ENCODE measurements at places on chromosomes 6 and 20.
A peak's percentile ranks its signal among the peaks of the same experiment; 100 is the strongest.

DNA sequence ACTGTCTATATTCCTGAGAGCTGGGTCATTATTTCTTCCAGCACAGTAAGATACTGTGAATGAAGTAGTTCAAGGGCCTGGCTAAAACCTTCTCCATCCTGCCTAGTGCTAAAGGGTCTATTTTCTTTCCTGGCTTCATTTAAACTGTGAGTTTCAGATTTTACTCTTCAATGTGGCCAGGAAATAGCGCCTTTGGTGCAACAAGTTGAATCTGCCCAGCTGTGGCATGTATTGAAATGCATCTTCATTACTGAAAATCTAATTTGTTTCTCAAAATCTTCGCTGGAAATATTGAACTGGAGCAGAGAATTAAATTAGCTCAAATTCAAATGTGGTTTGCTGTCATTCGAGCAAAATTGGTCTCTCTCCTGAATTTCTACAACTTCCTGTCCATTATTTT, 114.6 kb upstream of the KCNG1 start:
- ATAC-seq, result no peak

DNA sequence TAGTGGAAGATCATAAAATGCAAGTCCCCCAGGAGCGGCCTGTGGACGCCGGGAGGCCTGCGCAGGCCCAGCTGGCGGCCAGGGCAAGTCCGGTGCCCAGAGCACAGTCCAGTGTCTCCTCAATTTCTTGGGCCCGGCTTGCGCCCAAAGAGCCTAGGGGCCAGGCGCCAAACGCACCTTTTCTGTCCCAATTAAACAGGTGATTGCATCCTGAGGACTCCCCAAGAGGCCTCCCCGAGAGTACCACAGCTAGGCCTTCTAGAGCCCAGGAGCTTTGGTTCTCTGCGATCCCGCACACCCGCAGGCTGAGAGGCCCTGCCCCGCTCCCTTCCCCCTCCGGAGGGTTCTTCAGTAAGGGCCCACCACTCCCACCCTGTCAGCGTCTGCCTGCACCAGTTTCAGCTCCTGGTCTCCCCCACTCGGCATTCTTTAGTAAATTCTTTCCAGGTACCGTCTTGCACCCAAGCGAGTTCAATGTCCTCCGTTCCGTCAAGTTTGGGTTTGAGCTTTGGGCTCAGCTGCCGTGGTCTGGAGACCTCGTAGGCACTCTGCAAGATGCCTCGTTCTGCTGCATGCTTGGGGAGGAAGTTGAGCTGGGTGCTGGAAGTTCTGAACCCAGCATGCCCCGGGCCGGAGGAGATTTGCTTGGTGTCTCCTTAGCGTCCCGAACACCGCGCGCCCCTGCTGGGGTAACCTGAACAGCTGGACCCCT, 3.9 kb upstream of the NKX2-2 start:
- no peak for ATAC-seq

- ATAC-seq, result no peak
Observed at GRCh38 chr6:79269877-79270276, 35.4 kb upstream of the HMGN3 start.

DNA sequence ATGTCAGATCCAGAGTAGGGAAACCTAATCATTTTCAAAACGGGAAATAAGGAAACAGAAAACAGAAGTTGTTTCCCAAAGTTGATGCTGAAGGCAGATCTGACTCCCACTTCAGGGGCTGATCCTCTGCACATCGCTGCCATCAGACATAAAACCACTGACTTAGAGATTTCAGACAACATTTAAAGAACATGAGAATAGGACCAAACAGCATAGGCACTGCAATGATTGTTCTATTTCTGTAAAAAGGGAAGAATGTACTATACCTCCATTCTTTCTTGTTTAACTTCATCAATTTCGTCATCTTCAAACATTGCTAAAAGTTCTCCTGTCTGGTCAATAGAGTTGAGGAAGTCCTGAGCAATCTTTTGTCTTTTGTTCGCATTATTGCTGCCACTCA, 324.7 kb upstream of the RUNX2 start:
- ATAC-seq, result no peak

- ATAC-seq, result no peak
Observed at GRCh38 chr6:11762794-11763459, 15.7 kb downstream of the ADTRP start.

DNA sequence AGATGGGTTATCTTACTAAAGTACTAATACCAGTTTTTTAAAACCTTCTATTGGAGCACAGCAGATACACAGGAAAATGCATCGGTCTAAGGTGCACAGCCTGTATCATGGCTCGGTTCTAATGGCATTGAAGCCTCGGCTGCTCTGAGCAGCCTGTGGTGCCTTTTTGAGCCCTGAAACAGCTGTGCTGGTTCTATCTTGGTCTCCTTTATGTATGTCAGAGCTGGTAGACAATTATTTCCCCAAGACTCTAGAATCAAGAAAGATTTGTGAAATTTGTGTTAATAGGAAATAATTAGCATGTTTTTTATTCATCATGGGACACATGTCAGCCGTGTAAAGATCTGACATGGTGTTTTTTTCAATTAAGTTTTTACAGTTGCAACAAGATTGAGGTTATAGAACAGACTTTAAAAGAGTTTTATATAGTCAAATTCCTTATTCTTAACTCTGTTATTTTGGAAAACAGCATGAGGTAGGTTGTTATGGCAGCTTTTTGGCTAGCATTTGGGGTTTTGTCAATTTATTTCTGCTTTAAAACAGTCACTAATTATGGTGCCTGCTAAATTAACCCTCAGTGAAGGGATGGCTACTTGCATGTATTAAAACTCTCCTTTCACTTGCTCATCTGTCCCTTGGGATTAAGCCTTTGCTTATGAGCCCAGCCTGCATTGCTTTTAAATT, 40.3 kb upstream of the C20orf144 start:
- no peak for ATAC-seq

GRCh38 chr6:28353981-28354676, 4.4 kb downstream of the ZKSCAN3 start:
- no peak for ATAC-seq

DNA sequence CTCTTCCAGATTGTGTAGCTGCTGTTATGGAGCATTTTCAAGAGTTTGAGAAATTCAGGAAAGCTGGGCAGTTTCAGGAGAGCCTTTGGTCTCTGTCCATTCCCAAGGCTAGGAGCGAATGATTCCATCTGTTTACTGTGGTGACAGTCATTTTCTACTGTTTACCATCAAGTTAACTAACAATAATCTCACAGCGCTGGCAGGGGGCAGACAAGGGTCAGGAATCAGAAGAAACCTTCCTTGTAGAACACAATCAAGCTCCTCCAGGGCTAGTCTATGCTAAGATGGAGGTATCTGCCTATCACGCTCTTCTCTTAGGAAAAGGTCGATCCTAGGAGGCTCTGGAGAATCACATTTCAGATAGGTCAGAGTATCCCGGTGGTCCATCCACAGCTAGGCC, 293.9 kb downstream of the KIF16B start:
- ATAC-seq, result no peak

DNA sequence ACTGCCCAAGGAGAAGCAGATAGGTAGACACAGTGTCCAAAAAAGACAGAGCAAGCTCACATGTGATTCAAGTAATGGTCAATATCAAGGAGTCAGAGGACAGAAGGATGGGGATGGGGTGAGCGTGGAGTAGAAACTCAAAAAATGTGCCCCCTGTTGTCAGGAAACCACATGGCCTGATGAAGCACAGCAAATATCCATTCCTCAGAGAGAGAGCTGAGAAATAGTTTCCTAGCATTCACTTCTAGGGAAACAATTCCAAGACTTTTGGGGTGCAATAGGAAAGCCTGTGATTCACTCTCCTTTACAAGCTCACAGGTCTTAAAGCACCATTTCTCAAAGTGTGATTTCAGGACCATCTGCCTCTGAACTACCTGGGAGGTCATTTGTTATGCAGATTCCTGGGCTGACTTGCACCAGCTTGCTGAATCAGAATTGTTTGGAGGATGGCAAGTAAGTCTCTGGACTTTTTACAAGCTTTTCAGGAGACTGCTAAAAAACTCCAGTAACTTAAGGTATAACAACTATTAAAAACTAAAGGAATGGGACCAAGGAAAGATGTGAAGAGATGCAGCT, 432.8 kb downstream of the HDGFL1 start:
- ATAC-seq, result no peak

DNA sequence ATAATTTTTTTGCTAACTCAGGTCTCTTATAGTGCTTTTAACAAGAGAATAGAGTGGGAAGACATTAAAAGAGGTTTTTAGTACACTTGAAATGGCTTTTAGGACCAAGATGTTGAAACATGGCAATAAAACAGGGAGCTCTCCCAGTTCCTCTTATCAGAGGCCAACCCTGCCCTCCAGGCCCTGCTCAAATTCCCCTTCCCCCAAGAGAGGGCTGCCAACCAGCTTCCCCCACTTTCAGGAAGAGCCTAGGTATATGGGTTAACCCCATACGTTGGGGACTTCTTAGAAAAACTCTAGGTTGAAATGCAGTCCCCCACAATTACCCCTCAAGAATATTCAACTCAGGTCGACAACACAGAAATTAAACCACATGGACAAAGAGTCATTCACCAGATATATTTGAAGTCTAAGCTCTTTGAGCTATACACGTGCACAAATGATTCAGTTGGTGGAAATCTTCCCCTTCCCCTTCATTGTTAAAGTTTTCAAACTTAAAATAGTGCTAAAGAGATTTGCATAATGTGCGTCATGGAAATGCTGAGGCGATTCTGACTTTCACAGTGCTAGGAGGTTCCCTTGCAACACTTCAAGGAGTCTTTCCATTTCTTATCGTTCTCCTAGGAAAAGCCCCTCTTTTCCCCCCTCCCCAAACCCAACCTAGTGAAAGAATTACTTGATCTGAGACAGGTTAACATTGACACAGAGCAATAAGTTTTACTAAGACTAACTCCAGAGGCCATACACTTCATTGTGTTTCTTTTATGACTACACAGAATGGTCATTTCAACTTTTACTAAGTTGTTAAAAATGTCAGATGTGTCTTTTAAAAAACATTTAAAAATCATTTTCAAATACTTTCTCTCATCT, 49.8 kb upstream of the ENPP5 start:
- peak; percentile 70 for ATAC-seq

GRCh38 chr20:53819973-53820451, 226.4 kb upstream of the ZNF217 start:
- ATAC-seq, result no peak

- ATAC-seq, result no peak
Observed at GRCh38 chr6:8352335-8352965, 82.9 kb downstream of the SLC35B3 start.

- ATAC-seq, result no peak
Observed at GRCh38 chr6:106939848-106940247, 34.7 kb downstream of the CD24 start.

- no peak for ATAC-seq
Observed at GRCh38 chr20:3406481-3407039, 909 bp downstream of the DNAAF9 start.

GRCh38 chr6:66198062-66198624, 491.1 kb upstream of the EYS start:
- no peak for ATAC-seq

- no peak for ATAC-seq
Observed at GRCh38 chr20:35306931-35307517, 14.8 kb upstream of the FAM83C start.

GRCh38 chr6:14077193-14077867, 40.2 kb upstream of the CD83 start:
- peak; percentile 38 for ATAC-seq

GRCh38 chr20:6384956-6385486, 262.2 kb upstream of the FERMT1 start:
- no peak for ATAC-seq

DNA sequence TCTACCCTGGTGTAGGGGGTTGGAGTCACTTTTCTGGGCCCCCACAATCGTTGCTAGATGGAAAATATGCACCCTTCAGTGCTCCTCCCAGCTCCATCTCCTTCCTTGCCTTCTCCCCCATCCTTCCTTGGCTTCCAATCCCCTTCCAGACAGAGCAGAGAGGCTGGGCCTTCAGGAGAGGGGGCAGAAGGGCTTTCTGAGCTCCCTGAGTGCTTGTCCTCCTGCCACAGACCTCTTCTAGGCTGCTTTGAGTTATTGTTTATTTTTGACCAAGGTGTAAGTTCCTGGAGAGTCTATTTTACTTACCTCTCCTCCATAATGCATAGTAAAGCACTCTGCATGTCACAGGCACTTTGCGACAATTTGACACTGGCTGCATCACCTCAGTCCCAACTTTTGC, 96.4 kb upstream of the CNKSR3 start:
- no peak for ATAC-seq

DNA sequence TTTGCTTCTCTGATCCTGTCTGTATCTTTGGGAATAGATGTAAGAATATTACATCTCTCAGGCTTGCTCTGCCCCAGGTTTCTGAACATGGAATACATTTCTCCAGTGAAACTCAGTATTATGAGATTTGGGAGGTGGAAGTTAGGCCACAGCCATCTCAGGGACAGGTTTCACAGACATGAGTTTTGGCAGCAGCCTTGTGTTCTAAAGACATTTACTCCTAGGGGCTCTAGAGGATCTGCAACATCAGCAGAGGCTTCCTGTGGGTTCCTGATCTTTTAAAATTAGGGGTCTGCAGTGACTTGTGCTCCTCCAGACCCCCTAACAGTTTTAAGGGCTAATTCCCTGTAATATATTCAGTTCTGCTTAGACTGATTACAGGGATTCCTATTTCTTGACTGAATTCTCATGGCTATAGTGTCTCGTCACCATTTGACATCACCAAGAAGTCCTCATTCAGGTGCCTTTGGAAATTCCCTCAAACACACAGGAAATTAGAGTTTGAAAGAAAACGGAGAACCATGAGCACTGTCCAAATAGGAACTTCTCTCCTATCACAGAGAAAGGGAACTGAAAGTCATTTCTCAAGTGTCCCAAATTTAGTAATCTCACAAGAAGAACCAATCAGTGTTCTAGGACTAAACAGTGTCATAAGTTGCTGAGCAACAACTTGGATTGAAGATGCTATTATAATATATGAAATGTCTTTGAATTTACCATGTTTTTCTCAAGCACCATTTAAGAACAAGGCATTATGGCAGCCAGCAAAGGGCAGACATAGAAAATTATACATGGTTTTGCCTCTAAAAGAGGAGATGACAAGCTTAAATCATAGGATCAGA, 2.5 kb upstream of the HLA-DRA start:
- peak; percentile 65 for ATAC-seq

DNA sequence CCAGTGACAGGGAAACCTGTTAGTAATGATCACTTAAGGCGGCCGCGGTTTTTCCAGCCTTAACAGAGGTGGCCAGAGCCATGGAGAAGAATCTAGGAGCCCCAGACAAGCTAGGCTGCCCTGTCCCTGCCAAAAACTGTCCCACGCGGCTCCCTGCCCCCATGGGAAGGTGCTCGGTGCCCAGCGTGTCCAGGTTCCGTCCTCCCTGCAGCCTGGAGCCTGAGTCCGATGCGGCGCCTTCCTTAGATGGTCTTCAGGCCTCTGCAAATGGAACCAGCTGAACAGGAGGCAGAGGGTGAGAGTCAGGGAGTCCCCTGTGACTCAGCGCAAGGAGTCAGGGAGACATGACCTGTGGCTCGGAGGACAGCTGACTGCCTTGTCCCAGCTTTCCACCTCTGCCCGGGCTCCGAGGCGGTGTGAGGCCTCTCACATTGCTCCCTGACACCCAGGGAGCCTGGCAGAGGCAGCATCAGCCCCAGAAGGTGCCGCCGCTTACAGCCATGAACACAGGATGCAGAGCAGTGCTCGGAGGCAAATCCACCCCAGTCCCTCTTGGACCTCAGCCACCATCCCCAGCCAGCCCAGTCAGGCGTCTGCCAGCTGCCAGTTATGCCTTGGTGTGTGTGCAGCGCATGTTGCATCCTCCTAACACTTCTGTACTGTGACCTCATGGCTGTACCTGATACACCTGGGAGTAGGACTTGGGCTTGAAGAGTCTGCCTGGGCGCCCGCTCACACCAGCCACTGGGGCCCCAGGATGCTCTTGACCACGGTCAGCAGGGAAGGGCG, 377.7 kb downstream of the CDH4 start:
- no peak for ATAC-seq

- no peak for ATAC-seq
Observed at GRCh38 chr6:89058627-89059026, 21.9 kb upstream of the PNRC1 start.

GRCh38 chr6:69758214-69758613, 38.6 kb downstream of the LMBRD1 start:
- no peak for ATAC-seq
